ENCODE measurements at places on chromosomes 6 and 20. TPM values are rescaled to one million over a fixed set of nuclear protein-coding genes. Genes with fewer than 3 reads are reported as not detected.

DNA sequence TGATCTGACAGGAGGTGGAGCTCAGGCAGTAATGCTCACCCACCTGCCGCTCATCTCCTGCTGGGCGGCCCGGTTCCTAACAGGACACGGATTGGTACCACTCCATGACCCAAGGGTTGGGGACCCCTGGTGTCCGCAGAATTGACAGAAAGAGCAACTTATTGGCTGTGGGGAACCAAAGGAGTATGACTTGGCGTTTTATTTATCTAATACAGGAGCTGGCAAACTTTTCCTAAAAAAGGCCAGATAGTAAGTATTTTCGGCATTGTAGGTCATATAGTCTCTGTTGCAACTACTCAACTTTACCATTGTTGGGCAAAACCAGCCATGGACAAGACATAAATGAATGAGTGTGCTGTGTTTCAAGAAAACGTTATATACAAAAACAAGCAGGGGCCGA, 44.4 kb upstream of the TRAF3IP2 start:
- DNase-seq, result no peak

DNA sequence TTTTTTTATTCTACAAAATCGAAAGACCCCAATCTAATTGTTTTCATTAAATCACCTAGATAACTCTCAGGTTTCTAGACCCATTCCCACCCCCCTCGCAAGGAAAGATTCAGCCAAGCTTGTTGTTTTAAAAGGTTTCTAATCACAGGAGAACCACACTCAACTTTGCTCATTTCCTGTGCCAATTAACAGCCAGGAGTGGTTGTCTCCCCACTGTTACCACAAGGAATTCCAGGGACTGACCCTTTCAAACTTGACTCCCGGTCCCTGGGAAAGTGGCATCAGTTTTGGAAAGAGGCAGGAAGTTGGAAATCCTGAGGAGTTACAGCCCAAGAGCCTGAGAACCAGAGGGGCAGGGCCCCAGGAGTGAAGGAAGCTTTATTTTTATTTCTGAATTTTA, 561.3 kb upstream of the JAG1 start:
- DNase-seq, result no peak

- DNase-seq, result no peak
These were observed 226.7 kb downstream of the LMBRD1 start for GRCh38 chr6:69570106-69570505.

DNA sequence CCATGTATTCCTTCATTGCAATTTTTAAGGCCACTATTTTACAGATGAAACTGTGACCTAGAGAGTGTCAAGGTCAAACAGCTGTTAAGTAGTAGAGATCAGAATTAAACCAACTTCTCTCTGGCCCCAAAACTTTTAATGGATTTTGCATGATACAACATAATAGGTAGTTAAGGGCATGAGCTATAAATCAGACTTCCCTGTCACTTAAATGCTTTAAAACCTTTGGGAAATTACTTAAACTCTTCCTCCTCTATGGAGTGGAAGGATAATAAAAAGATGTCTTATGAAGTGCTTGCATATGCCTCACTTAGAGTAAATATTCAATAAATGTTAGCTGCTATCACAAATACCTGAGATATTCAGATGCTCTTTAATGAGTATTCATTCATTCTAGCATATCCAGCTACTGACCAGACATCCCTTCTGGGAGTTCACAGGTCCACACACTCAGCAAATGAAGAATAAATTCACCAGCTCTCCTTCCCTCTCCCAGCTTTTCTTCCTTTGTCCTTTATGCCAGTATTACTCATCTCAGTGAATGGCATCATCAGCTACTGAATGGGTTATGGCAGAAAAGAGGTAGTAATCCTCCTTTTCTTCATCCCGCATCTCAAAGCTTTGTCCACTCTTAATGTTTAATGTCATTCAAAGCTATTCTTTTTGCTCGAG, 36.2 kb downstream of the EYA4 start:
- DNase-seq, result no peak

DNA sequence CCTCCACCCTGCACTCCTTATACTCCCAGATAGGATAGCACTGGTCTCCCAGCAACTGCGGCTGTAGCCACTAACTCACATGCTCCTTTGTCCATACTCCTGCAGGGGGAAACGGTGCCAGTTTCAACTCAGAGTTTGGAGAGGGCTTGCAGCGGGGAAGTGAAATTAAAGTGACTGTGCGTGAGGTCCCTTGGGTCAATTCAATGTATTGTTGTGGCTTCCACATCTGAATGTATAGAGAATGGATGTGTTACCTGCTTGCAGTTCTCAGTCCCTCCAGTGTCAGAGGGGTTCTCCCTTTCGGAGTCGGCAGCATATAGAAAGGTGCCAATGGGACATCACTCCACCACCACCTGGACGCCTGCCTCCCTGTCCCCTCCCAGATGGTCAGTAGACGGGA, 93.6 kb upstream of the CNKSR3 start:
- no peak for DNase-seq

- no peak for DNase-seq
These were observed 40.9 kb upstream of the ZBP1 start for GRCh38 chr20:57660922-57661745.

GRCh38 chr6:117666881-117667280, 8.4 kb upstream of the NUS1 start:
- DNase-seq, result no peak

GRCh38 chr20:45963059-45964005, 8.7 kb downstream of the ZNF335 start:
- no peak for DNase-seq

- no peak for DNase-seq
These were observed 951 bp downstream of the FOXP4 start for GRCh38 chr6:41546866-41547798.

GRCh38 chr6:100296810-100297544, 167.7 kb downstream of the SIM1 start:
- no peak for DNase-seq

- DNase-seq, result no peak
These were observed 529.2 kb downstream of the HAO1 start for GRCh38 chr20:7411075-7411474.

- no peak for DNase-seq
These were observed 45.1 kb downstream of the MAFB start for GRCh38 chr20:40643891-40644290.

GRCh38 chr20:6884114-6884513, 116.6 kb downstream of the BMP2 start:
- no peak for DNase-seq

DNA sequence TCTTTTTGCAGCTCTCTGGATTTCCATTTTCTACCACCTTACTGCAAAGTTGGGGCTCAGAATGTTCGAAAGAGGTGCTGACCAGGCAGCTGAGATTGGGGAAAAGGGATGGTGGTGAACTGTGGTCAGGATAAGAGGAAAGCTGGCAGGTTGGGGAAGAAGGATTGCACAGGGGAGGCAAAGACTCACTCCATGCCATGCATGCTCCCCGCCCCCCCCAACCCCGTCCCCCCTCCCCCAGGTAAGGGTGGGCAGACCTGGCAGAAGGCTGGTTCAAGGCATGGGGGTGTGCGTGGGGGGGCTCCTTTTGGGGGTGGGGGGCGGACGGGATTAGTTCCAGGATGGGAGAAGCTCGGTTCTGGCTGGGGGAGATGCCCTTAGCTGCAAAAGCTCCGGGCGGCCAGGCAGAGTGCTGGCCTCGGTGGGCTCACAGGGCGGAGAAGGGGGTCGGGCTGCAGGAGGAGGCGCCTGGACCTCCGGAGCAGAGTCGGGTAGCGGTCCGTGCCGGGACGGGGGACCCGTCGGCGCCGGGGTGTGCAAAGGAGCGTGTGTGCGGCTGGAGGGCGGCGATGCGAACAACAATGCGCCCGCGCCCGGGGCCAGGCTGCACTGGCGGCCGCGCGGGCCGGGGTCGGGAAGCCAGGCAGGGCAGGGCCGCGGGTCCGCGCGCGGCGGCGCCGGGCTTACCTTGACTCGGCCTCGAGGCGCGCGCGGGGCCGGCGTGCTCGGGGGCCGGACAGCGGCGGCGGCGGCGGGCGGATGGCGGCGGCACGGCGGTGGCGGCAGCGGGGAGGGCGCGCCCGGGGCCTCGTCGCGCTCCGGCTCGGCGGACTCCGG, 880 bp downstream of the ADNP start:
- peak; percentile 18 for DNase-seq

GRCh38 chr6:105785066-105785811, 300.9 kb upstream of the PRDM1 start:
- DNase-seq, result no peak

GRCh38 chr20:31869942-31870725, at the start of the genes DUSP15 and TTLL9:
Gene DUSP15, minus strand, starts transcription at chr20:31870527. Its CDS starts 190 bp downstream, at chr20:31870337.
Gene TTLL9, plus strand, starts transcription at chr20:31870634. Its CDS starts 493 bp downstream, at chr20:31871127.
- DNase-seq, result peak; percentile 65

- no peak for DNase-seq
These were observed 152.2 kb downstream of the OPN5 start for GRCh38 chr6:47934023-47934422.

DNA sequence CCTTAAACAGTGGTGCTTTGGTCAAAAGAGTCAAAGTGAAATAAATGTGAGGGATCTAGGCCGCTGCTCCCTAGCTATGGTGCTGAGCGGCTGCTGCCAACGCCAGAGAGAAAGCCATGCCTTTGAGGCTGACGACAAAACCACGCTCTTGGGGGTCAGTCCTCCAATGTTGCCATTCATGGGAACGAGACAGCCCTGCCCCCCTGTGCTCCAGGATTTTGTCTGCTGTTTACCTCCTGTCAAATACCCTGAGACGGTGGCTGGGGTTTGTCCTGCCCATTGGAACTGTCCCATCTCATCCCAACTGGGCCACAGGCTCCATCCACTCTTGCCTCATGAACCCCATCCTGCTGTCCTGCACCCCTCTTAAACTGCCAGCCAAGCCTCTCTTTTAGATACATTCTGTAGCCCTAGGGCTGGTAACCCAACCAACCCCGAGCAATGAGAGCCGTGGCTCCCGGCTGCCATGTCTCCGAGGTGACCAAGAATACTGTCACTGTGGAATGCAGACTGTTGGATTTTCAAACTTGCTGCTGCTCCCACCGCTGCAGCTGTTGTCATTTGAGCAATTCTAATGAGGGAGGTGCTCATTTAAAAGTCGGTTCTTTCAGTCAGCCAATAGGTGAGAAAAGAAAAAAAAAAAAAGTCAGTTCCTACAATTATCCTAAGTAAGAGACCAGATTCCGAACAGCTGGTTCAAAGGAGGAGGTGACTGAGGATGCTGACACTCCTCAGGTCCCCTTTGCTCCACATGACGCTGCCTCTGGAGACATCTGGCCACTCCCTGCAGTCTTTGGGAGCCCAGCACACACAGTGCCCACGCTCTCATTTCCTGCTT, 73.1 kb upstream of the QKI start:
- no peak for DNase-seq

DNA sequence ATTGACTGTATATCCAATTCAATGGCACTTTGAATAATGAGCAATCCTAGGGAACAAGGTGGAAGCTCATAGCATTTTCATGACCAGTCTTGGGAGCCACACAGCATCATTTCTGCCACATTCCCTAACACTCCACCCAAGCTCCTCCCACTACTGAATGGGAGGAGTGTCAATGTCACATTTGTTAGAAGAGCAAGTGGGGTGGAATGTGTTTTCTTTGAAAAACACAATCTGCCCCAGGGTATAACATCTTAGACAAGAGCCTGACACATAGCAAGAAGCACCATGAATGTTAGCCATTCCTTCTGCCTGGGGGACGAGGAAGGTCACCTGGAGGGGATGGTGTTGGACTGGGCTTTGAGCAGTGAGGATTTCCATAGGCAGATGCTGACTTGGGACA, 258.3 kb upstream of the PMEPA1 start:
- no peak for DNase-seq

GRCh38 chr6:86192123-86192522, 549.4 kb upstream of the SYNCRIP start:
- no peak for DNase-seq

- DNase-seq, result no peak
These were observed 16.0 kb downstream of the MDFI start for GRCh38 chr6:41654151-41654697.

GRCh38 chr6:88342336-88342735, 176.2 kb upstream of the CNR1 start:
- DNase-seq, result no peak

GRCh38 chr6:158816329-158816728, 2.8 kb downstream of the EZR start:
- no peak for DNase-seq

GRCh38 chr6:110090876-110091275, 88.6 kb downstream of the WASF1 start:
- no peak for DNase-seq

DNA sequence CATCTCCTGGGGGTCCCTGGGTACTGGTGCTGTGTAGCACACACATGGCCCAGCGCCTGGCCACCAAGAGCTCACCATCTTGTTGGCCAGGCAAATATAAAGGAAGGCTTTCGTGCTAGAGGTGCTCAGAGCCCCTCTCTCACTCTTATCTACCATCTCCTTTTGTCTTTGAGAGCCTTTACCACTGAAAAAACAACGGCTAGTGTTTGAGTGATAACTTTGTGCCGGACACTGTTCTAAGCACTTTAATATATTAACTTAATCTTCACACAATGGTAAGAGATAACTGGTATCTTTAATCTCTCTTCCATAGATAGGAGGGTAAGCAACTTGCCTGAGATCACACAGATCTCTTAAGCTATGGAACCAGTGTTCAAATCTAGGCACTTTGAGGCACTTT, 21.5 kb upstream of the ARHGAP18 start:
- no peak for DNase-seq

GRCh38 chr6:162631546-162631945, 96.0 kb downstream of the PRKN start:
- DNase-seq, result no peak

DNA sequence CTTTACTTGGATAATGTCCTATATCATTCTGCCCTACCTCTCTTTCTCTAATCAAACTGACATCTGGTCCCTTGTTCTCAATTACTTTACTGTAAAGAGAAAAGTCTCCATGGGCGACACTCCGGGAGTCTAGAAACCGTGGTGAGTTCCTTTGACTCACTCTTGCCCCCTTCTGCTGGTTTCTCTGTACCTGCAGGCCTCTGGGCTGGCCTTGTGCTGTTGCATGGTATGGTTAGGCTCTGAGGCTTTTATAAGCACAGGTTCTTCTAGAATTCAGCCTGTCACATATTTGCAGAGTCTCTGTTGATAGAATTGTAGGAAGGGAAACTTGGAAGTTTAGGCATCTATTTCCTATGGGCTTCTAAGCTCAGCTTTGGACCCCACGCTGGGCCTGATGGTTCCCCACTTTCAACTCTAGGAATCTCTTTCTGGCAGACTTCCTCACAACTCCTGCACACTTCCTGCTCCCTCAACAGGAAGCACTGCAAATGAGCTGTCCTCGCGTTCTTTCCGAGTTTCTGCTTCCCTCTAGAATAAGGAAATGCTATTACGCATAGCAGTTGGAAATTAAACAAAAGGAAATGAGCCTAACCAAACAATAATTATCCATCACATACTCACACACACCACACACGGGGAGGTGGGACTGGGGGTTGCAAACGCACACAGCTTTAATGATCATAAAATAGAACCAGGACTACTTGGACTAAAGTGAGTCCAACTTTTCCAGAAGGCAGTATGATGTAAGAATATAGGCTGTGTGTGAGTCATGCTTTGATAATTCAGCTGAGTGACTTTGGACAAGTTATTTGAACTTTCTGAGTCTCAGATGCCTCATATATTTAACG, 683.3 kb downstream of the QKI start:
- DNase-seq, result no peak

The E2F1 gene
- total RNA-seq, result 94.9 TPM

The NNAT gene
- 113 TPM for total RNA-seq

The KCNK15 gene
- not detected for total RNA-seq

The EFCAB8 gene
- total RNA-seq, result not detected

The ADGRF4 gene
- not detected for total RNA-seq

The STXBP5 gene
- total RNA-seq, result 10.7 TPM

The GRM1 gene
- total RNA-seq, result 0.63 TPM

The HDGFL1 gene
- total RNA-seq, result not detected

The DEFB124 gene
- not detected for total RNA-seq

The ZC2HC1B gene
- total RNA-seq, result not detected

The EPB41L1 gene
- total RNA-seq, result 30.6 TPM

The TPD52L1 gene
- 3.6 TPM for total RNA-seq

The FAM209B gene
- total RNA-seq, result 0.55 TPM

Data from neural crest cell (in vitro differentiated cells).